ENCODE measurements at places on chromosomes 7 and 10. TPM values are rescaled to one million over a fixed set of nuclear protein-coding genes. Genes with fewer than 3 reads are reported as not detected.
A peak's percentile ranks its signal among the peaks of the same experiment; 100 is the strongest.

DNA sequence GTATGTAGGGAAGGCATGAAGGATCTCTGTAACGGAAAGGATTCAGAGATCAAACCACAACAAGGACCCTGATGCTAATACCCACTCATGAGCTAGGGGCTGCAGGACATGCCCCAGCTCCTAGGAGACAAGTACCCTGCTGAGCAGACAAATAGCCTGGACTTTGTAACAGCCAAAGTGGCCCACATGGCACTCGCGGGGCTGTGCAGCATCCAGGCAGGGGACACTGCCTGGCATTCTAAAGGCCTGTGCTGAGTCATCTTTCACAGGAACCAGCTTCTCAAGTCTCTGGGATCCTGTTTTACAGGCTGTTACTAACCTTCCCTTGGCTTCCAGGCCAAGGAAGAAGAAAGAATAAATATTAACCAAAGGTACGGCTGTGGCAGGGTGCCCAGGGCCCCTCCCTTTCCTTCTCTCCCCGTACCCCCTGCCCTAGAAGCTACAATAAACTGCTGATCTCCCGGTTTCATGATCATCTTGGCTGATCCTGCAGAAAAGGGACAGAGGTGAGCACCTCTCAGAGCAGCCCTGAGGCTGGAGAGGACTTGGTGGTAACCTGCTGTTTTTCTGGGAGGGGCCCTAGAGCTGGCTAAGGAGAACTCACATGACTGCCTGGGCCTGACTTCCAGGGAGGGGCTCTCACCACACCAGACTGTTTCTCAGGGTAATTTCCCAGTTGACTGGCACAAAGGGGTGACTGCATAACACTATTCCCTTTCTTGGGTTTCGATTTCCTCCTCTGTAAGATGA lies 4.2 kb upstream of the RPEL1 start:
- DNase-seq, result peak; percentile 30

GRCh38 chr10:117544711-117545140 lies 2.2 kb downstream of the EMX2 start:
- peak; percentile 36 for DNase-seq

DNA sequence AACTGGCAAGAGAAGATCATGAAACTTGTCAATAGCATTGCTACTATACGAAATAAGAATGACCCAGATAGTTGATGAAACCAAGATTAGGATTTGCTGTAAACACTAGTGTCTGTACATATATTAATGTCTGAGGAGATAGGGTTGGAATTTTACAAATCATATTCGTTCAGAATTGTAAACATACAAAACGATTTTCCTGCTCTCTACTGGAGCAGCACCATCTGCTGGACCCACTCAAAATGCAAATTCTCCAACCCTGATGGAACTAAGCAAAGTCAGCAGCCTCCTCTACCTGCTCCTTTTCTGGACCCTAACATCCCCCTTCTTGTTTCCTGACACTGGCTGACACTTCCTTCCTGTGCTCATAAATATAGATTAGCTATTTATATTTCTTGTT lies 29.4 kb upstream of the SGMS1 start:
- DNase-seq, result no peak

GRCh38 chr10:117318909-117319308 lies 56.3 kb downstream of the PDZD8 start:
- no peak for DNase-seq

DNA sequence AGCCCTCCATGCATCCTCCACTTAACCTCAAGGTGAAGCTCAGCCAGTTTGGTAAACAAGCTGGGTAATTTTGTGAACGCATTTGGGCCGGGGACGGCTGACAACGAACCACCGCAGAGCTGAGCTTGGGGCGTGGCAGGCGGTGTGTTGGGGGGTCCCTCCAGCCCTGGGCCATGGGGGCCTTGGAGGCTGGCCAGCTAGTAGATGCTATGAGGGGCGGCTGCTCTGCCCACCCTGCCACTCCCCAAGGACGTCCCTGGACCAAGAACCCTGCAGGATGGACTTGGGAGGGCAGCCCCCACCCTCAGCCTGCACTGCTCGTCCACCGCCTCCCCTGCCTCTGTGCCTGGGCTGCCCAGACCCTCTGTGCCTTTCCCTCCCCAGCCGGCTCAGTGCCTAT lies 12.0 kb upstream of the SCART1 start:
- no peak for DNase-seq

- no peak for DNase-seq
Measured at GRCh38 chr7:76507723-76508406, 2.5 kb upstream of the UPK3B start.

- no peak for DNase-seq
Measured at GRCh38 chr7:135501402-135501801, 8.5 kb downstream of the CNOT4 start.

GRCh38 chr10:7432884-7433726 lies 22.3 kb upstream of the SFMBT2 start:
- no peak for DNase-seq

DNA sequence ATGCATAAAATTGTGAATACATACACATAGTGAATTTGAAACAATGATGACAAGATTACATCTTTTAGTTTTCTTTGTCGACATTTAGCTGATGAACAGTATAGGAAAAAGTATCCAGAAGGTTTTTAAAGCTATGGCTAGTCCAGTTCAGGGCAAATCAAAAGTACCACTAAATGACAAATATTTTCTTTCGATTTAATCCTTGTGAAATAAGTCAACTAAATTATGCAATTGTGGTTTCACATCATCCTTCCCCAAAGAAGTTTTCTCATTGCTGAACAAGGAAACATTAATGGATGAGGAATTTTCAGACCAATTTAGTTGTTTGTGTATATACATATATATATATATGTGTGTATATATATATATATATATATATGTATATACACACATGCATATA lies 774.0 kb downstream of the DNAJB9 start:
- no peak for DNase-seq

DNA sequence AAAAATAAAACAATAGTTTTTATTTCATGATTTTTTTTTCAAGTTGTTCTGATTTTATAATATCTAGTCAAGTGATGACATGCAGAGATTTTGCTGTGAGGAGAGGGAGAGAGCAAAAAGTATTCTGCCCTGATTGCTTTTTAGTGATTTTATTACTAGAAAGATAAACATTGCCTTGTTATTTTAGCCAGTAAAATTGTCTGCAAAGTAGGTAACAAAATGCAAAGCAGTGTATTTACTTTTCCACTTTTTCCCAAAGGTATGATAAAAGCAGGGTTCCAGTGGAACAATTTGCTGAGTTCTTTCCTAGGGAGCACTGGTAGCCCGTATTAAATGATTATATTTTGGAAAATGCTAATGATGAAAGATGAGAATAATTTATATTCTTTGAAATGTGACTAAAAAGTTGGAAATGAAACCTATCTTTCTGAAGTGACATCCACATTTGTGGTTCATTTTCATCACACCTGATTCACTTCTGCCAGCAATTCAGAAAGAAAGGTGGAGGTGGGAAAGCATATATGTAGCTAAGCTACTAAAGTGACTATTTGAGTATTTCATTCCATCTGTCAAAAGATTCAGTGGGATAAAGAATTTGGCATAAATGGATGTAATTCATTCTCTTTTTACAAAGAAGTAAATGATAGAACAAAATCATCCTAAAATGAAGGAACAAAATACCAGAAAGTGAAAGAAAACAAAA lies 300.3 kb downstream of the ADK start:
- DNase-seq, result no peak

SPDYE9 gene
- total RNA-seq, result not detected

TSPAN33 gene
- total RNA-seq, result 7.0 TPM

CYP2C19 gene
- not detected for total RNA-seq

RBP3 gene
- total RNA-seq, result not detected

KAT6B gene
- 6.0 TPM for total RNA-seq

CHAT gene
- not detected for total RNA-seq

MRPL32 gene
- 117 TPM for total RNA-seq

NPY4R2 gene
- total RNA-seq, result 0.26 TPM

Measured in MG63 (cell line).